ENCODE measurements at places on chromosomes 5 and 9.

GRCh38 chr5:166091931-166092330 lies 2199.5 kb upstream of the WWC1 start:
- DNase-seq = no peak

GRCh38 chr5:152094716-152095115 lies 170.1 kb upstream of the GLRA1 start:
- DNase-seq = no peak

GRCh38 chr9:107816561-107817021 lies 327.0 kb upstream of the KLF4 start:
- DNase-seq = no peak

GRCh38 chr9:127854184-127854806 lies at the start of gene ENG:
TSS of gene ENG (minus strand) at chr9:127854658. CDS start at chr9:127854355, 303 bp downstream.
- no peak for DNase-seq

DNA sequence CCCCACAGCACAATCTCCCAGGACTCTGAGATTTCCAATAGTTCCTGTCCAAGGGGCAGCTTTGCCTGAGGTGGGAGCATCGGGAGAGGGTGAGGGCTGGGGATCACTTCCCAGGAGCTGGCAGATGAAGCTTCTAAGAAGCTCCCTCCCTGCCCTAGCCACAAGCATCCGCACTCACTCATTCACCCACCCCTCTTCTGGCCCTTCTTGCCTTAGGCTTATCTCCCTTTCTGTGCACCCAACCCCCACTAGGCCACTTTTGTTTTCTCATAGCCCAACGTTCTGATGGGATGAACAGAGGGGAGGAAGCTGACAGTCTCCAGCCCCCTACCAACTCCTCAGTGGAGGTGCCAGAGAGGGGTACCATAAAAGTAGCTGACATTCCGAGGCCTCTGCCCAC lies 3.7 kb upstream of the PCDH1 start:
- DNase-seq = no peak

DNA sequence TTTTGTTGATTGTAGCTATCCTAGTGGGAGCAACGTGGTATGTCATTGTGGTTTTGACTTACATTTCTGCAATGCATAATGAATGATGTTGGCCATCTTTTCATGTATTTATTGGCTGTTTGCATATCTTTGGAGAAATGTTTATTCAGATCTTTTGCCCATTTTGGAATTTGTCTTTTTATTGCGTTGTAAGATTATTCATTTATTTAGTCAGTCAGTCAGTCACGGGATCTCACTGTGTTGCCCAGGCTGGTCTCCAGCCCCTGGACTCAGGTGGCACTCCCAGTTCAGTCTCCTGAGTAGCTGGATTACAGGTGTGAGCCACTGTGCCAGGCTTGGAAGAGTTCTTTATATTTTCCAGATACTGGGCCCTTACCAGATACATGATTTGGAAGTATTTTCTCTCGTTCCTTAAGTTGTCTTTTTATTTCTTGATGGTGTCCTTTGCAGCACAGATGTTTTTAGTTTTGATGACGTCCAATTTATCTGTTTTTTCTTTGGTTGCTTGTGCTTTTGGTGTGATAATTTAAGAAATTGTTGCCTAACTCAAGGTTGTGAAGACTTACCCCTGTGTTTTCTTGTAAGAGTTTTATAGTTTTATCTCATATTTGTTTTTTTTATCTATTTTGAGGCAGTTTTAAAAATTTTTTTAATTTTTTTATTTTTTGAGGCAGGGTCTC lies 67.1 kb downstream of the EHMT1 start:
- no peak for DNase-seq

DNA sequence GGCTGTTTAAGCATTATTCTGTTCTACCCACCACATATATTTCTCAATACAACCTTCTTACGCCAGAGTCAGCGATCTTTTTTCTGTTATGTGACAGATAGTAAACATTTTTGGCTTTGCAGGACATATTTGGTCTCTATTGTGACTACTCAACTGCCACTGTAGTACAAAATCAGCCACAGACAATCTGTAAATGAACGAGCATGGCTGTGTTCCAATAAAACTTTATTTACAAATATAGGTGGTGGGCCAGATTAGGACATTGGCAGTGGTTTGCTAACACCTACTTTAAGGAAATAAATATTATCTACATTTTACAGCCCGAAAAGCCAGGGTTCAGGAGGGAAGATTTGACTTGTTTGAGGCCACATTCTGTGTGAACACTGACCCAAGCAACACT lies 40.2 kb upstream of the FBXW11 start:
- no peak for DNase-seq

GRCh38 chr9:72476617-72477437 lies 44.6 kb upstream of the TMC1 start:
- DNase-seq = no peak

GRCh38 chr5:113295111-113295539 lies 139.7 kb downstream of the TSSK1B start:
- no peak for DNase-seq

GRCh38 chr5:141135718-141136266 lies 786 bp downstream of the PCDHB5 start:
- DNase-seq = no peak

GRCh38 chr9:18668944-18669343 lies 195.0 kb downstream of the ADAMTSL1 start:
- DNase-seq = no peak

GRCh38 chr5:76305269-76305668 lies 97.8 kb upstream of the IQGAP2 start:
- no peak for DNase-seq

GRCh38 chr5:120345947-120346346 lies 118.2 kb upstream of the PRR16 start:
- no peak for DNase-seq

- DNase-seq = no peak
Measured at GRCh38 chr5:105506692-105507277, 1944.2 kb upstream of the NUDT12 start.

DNA sequence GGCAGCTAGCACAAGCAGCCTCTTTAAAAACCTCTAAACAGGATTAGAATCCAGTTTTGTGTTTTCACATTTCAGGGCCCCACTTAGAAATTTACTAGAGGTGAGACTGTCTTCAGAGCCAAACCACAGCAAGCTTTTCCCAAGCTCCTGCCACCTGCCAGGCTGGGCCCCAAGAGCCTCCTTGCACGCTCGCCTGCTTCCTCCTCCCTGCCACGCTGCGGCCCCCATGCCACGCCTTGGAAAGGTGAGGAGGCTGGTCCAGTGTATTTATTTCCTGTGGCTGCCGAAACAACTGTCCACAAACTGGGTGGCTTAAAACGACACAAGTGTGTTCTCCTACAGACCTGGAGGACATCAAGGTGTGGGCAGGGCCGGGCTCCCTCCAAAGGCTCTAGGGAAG lies 43.4 kb downstream of the NKX2-5 start:
- no peak for DNase-seq

DNA sequence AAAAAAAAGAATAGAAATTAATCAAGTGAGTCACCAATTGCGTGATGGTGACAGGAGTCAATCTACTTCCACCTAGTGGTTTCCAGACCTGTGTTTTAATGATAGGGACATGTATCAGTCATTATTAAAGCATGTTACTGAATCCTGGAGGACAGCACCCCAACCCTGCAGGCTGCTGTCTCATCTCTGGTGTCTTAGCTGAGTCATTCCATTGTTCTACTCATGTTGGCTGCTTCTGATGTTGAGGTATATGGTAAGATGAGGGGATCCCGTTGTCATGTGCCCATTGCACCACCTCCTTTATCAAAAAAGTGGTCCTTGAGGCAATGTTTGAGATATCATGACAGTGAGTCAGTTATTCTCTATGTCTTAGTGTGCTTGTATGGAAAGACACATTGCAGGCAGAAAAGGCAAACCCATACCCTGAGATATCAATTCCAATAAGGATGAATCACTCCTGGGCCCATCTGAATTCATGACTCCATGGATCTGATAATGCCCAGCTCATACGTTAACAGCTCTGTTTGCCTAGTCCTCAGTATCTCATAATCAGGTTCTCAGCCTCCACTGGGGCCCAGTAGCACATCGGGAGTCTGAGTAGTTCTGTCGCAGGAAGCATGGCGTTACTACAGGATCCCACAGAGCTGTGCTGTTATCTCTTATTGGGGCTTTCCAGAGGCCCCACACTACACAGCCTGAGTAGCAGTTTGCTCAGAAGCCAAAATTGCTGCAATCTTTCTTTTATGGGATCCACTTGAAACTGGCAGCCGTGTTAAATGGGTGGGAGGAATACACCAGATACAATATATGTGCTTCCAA lies 31.2 kb downstream of the HMGCS1 start:
- DNase-seq = no peak

GRCh38 chr5:57450991-57451876 lies 31.4 kb downstream of the ACTBL2 start:
- no peak for DNase-seq

DNA sequence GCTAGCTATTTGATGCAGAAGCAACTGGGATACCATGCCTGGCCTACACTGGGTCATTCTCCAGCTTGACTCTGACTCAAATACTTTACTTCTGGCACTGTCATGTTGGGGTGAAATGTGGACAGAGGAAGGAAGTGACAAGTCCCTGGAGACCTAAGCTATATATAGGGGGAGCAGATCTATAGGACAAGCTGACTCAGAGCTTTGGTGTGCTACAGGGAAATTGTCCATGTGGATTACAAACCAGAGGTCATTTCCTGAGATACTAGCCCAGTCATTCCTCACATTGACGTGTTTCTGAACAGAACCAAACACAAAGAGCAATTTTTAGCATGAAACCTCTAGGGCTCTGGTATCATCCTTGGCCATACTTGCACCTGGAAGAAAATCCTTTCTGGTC lies 531.6 kb upstream of the CLINT1 start:
- no peak for DNase-seq

GRCh38 chr9:87382900-87383299 lies 114.8 kb upstream of the DAPK1 start:
- no peak for DNase-seq

DNA sequence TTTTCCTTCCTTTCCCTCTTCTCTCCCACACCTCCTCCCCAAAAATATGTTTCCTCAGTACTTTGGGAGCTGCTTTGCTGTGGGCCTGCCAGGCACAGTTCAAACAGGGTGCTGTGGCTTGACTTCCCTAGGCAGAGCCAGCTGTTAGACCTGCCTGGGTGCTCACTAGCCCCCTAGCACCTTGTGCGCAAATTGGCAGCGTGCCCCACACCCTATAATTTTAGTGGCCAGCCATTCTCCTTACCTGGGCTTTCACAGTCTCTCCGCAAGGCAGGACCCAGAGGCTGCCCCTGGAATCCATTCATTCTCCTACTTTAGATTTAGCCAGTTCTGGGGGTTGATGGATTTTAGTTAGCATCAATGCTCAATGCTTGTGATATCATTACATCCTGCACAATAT lies 72.3 kb downstream of the ANGPTL2 start:
- DNase-seq = no peak
